ENCODE measurements at places on chromosomes 11 and 22.

- peak; percentile 32 for DNase-seq
These were observed 39.6 kb downstream of the LIF start for GRCh38 chr22:30206944-30207343.

- peak; percentile 55 for DNase-seq
These were observed 1.9 kb downstream of the ESAM start for GRCh38 chr11:124760205-124760652.

GRCh38 chr22:48261706-48262105 lies 1499.3 kb downstream of the TBC1D22A start:
- DNase-seq = no peak

DNA sequence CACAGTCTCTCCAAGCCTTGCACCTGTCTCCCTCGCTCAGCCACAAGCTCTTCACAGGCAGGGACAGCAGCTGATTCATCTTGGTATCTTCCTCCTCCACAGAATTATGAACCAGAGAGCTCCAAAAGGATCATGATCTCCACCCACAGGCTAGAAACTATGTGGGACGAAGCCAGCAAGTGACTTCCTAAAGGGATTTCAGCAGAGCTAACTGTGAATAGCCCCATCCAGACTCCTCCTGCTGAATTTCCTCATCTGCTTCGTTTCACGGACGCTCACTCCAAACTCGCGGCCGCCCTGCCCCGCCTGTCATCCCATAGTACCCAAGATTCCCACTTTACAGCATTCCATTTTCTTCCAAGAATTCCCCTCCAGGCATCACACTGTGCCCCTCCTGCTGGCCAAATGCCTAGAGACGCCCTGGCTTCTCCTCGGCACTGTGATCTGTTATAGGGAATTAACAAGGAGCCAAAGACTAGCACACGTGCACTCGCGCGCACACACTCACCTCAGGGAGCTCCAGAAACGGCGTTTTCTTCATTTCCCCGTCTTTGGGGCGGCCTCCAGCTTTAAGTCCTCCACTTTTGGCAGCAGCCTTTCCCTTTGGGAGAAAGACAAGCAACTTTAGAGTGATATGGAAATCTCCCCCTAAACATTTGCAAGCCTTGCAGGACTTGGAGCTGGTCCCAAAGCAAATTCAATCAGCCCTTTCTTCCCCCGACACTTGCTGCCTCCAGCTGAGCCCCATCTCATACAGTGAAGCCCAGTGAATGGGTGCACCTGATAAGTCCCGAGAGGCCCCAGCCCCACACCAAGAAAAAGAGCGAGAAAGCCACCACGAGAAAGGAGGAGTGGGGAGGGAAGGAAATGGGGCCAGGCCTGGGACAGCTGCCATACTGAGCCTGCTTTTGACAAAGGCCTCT lies 35.5 kb downstream of the SPATA19 start:
- peak; percentile 51 for DNase-seq

DNA sequence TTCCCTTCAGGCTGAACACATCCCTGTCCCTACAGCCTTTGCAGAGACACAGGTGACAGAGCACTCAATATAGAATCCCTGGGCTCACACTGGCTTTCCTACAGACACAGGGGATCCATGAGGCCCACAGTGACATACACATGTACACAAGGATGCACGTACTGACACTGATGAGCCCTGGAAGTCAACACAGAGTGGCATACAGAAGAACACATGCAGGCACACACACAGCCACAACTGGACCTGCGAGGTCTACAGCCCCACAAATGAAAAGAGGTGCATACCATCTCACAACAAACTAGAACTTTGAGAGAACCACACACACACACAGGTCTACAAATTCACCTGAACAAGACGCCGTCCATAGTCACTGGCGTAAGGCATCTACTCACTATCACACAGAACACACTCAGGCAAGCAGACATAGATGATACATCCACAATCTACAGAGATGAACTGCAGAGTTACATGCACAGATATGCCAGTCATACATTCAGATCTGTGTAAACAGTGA lies 3.5 kb upstream of the ZNF74 start:
- no peak for DNase-seq

- no peak for DNase-seq
These were observed 16.6 kb upstream of the BDNF start for GRCh38 chr11:27716835-27717234.

DNA sequence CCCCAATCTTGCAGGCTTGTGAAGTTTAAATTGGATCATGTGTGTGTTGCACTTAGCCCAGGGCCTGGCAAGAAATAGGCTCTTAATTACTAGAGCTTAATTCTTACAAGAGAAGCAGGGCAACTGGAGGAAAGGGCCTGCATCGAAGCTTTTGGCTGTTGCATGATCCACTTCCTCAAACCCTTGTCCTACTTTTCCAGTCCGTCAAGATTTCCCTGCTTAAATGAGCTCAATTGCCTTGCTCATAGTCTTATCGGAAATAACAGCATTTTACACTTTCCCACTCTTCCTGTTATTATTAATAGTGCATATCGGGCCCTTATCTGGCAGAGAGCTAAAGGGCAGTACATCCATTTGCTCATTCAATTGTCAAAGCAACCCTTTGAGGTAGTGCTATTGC lies 18.1 kb downstream of the DTX4 start:
- DNase-seq = no peak

DNA sequence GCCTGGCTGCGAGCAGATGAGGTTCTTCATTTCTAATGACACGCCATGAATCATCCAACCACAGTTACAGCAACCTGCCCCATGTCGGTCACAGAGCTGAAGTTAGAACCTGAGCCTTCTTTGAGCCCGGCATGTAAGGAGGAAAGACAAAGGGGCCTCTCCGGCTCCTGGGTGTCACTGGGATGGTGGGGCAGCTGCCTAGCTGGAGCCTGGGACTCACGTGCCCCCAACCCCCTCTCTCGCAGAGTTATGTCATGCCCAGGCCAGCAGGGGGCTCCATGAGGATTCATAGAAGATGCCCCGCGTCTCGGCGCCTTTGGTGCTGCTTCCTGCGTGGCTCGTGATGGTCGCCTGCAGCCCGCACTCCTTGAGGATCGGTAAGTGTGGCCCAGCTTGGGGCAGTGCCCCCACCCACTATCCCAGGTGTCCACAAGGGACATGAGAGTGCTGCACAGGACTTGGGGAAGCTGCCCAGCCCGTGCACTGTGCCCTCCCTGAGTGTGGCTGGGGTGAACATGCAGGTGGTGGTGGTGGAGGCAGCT lies 148.5 kb downstream of the GRIK4 start:
- DNase-seq = no peak

DNA sequence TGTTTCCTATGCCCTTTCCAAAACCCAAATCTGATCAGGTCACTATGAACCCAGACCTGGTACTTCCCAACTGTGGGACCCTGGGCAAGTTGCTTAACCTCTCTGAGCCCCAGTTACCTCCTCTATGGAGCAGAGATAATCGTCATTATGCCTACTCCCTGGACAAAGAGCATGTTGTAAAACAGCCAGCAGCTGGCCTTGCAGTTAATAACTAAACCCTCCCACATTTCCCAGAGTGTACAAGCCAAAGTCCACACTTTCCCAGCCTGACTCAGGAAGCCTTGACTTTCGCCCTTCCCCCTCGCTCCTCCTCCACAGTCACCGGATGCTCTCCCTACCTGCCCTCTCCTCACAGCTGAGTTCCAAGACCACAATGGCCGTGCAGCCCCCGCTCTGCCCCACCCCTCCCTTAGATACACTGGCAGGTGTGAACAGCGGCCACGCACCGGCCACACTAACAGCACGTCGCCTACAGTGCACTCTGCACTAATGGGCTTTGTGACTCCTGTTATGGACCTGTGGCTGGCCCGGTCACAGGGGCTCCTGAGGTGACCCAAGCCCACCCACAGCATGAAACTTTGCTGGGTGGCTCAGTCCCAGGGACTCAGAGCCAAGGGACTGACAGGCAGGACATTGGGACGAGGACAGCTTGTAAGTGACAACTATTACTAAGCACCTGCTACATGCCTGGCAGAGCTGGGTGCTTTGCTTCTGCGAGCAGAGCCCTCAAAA lies 15.6 kb upstream of the MFNG start:
- DNase-seq = no peak

DNA sequence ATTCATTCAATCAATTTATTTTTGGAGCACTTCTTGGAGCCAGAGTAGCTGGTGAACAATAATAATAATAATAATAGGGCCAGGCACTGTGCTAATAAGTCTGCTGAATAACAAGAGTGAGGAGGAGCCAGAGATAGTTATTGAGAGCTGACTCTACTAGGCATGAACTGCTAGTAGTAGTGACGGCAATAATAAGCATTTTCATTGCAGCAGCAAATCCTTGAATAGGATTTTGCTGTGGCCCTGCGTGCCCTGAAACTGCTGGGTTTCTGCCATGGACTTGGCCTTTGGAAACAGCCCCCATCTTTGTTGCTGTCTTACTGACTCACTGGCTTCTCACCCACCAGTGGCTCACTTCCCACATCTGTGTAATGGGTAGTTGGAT lies 545.9 kb downstream of the MIAT start:
- DNase-seq = no peak

- DNase-seq = no peak
These were observed 27.9 kb downstream of the LINC01488 start for GRCh38 chr11:69509381-69509780.

- no peak for DNase-seq
These were observed 590.7 kb downstream of the NELL1 start for GRCh38 chr11:21260101-21260500.

DNA sequence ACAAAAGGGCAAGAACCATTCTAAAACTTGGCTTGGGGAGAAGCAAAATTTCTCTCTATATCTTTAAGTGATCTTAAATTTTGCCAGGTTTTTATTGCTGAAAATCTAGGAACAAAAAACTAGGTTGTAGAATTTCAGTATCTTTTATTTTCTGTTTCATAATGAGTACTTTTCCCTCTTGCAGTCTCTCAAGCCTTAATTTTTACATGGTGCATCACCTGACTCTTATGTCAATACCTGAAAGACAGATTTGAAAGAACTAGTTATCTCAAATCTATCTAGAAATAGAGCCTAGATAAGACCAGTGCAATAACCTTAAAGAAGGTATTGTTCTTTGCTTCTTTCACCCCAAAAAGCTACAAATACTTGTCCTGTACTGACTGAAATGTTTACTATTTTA lies 122.1 kb downstream of the TRIM44 start:
- DNase-seq = no peak

DNA sequence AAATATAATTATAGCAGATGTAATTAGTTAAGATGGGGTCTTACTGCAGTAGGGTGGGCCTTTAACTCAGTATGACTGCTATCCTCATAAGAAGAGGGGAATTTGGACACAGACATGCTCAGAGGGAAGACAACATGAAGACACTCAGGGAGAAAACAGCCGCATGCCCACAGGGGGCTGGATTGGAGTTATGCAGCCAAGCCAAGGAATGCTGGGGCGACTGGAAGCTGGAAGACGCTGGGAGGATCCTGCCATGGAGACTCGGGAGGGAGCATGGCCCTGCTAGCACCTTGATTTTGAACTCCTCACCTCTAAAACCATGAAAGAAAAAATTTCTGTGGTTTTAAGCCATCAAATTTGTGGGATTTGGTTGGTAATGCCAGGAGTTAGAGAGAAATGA lies 40.9 kb downstream of the PANX1 start:
- DNase-seq = no peak

DNA sequence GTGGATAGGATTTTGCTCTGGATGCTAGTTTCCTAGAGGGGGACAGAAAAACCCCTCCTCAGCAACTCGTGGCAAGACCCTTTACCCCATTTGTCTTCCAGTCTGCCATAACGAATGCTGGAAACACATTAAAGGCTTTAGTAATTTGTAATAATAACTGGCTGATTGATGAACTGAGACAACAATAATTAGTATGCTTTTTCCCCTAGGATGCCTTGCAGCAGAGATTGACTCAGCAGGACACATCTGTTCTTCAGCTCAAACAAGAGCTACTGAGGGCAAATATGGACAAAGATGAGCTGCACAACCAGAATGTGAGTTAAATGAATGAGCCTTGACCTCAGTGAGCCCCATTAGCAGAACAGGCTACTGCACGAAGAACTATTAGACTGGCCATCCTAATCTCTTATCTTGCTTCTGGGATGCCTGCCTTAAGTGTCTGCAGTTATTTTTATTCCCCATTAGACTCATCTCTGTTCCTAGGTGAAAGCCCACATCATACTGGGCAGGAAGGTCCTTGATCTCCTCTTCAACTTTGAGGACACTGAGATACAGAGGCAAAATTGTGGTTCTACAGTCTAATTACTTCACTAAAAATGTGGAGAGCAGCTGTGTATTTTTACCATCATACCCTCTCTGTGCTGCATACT lies 32.9 kb upstream of the DLAT start:
- DNase-seq = no peak

GRCh38 chr11:85406316-85406715 lies 220.8 kb downstream of the DLG2 start:
- DNase-seq = no peak

DNA sequence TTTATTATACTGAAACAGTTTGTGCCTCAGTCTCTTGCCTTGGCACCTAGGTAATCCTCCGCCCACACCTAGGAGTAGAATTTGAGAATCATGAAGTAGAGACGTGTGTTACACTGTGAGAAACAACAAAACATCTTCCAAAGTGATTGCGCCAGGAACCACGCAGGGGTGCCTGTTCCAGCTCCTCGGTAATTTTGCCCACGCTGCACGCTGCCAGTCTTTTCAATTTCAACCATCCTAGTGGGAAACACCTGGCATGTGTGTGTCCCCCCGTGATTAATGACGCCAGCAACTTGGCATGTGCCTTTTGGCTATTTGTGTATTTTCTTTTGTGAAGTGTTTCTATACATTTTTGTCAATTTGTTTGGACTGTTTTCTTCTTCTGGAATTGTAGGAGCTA lies 919.1 kb downstream of the BRD1 start:
- no peak for DNase-seq

DNA sequence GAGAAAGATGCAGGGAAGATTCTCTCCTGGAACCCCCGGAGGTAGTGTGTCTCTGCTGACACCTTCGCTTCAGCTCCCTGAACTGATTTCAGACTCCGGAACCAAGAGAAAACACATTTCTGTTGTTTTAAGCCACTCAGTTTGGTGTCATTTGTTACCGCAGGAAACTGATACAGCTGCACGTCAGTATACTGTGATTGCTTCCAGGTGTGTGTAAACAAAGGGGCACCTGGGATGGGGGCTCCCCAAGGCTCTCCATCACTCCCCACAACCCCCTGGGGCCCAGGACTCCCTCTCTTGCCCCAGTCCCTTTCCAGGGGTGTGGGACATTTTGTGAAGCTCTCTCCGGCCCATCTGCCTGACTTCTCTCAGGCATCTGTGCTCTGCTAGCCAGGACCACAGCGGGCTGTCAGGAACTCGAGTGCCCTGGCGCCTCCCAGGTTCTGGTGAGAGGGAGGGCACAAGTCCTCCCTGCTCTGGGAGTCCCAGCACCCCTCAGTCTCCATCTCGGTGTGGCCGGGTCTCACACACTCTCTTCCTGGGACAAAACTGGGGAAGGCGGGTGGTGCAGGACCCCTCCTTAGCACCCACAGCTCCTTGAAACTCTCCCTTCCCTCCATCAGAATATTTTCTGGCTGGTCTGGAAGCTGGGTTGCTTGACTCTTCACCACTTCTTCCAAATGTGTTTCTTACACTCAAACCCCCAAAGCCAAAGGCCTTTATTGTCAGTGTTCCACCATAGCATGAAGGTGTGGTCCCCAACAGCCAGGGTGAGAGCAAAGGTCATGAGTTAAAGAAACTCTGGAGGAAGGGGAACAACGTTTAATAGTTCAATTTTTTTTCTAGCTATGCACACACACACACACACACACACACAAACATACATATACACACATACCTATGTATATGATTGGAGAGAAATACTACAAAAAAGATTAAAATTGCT lies 35.0 kb upstream of the TSKU start:
- DNase-seq = no peak

GRCh38 chr11:118497831-118498230 lies 29.4 kb upstream of the TTC36 start:
- DNase-seq = no peak

Measured in retina (tissue), 1 donor.